ENCODE measurements at places on chromosomes 7 and 10.

DNA sequence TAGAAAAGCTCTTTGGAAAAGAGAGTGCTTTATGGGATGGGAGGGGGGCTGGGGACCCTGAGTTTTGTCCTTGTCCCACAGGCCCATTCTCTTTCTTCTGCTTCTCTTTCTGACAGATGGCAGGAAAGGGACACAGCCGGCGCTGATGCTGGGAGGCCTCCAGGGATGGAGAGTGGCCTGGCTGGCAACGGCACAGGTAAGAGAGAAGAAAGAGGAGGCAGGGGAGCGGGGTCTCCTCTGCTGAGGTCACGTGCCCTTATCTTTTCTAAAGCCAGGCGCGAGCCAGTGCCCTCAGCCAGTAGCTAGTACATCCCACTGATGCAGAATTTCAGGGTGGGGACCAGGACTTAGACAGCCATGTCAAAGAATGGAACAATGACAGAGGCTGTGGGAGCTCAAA, 9.2 kb downstream of the ZNF775 start:
- DNase-seq: no peak

- no peak for DNase-seq
These were observed 531.1 kb upstream of the STEAP1 start for GRCh38 chr7:89623018-89623672.

GRCh38 chr7:1455955-1456354, 3.3 kb downstream of the MICALL2 start:
- no peak for DNase-seq

- DNase-seq: no peak
These were observed 20.1 kb upstream of the TM9SF3 start for GRCh38 chr10:96606946-96607345.

GRCh38 chr10:50439806-50440205, 183.9 kb downstream of the SGMS1 start:
- DNase-seq: no peak

- DNase-seq: no peak
These were observed 90.8 kb downstream of the KIF20B start for GRCh38 chr10:89792187-89792586.

GRCh38 chr7:137147338-137147720, 196.2 kb downstream of the PTN start:
- no peak for DNase-seq

GRCh38 chr7:149284343-149284742, 22.3 kb downstream of the ZNF783 start:
- DNase-seq: no peak

DNA sequence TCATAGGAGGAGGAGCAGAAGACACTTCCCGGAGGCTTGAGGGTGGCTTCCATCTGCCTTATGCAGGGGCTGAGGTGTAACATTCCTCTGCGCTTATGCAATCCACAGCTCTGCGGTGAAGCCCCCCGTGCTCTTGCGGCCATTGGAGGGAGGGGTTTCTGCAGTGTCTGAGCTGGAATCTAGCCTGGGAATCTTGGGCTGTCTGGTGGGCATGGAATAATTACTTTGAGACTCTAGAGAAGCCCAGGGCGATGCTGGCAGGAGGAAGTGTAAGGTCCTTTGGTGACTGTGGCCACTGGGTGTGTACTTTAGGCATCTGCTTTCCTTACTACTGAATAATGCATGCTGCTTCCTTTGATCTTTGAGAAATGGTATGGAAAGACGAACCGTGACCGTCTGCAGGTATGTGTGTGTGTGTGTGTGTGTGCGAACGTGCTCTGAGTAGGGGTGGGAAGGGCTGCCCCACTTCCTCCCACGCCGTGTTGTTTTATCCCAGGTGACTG, 181.0 kb downstream of the PRPF18 start:
- no peak for DNase-seq

DNA sequence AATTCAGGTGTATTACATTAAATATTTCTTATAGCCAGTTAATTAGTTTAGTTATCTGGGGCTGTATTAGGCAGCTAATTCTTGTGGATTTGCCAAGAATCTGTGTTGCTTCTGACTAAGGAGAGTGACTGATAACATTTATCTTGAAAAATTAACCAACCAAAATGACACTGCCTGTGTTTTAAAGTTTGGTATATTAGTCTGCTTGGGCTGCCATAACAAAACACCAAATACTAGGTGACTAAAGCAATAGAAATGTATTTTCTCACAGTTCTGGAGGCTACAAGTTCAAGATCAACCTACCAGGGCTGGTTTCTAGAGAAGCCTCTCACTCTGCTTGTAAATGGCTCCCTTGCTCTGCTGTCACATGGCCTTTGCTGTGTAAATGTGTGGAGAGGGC, 12.9 kb downstream of the EXOC4 start:
- no peak for DNase-seq

DNA sequence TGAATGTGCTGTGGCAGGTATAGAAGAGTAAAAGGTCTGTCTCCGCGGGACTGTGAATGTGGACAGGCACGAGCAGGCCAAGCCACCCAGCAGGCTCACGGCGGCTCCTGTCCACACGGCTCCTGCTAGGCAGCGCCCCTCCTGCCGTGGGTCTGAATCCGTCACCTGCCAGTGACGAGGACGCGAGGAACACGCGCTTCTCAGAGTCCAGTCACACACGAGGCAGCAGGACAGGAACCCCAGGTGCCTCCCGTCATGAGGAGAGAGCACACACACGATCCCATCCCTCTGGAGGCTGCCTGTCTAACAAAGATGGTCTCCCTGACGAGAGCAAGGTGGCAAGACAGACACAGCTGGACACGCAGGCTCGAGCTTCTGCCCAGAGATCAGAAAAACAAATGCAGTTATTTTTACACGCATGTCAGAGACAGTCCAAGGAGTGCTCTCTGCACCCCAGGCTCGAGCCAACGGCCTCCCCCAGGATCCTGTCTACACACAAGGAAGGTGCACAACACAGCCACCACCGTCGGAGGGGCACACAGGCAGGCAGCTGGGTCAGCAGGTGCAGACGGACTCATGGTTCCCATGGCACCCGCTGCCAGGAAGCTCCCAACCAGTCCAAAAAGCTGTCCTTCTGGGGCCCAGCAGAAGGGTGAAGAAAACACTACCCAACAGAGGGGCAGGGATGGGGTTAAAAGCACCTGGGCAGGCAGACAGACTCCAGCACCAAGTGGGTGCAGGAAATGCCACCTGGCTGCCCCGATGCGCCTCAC, 103.2 kb downstream of the MAD1L1 start:
- no peak for DNase-seq

GRCh38 chr7:27585781-27586447, 76.8 kb downstream of the HIBADH start:
- DNase-seq: no peak

GRCh38 chr10:84138478-84139125, 707 bp upstream of the GHITM start:
- no peak for DNase-seq

GRCh38 chr10:61108915-61109314, 164.9 kb upstream of the RHOBTB1 start:
- DNase-seq: no peak

DNA sequence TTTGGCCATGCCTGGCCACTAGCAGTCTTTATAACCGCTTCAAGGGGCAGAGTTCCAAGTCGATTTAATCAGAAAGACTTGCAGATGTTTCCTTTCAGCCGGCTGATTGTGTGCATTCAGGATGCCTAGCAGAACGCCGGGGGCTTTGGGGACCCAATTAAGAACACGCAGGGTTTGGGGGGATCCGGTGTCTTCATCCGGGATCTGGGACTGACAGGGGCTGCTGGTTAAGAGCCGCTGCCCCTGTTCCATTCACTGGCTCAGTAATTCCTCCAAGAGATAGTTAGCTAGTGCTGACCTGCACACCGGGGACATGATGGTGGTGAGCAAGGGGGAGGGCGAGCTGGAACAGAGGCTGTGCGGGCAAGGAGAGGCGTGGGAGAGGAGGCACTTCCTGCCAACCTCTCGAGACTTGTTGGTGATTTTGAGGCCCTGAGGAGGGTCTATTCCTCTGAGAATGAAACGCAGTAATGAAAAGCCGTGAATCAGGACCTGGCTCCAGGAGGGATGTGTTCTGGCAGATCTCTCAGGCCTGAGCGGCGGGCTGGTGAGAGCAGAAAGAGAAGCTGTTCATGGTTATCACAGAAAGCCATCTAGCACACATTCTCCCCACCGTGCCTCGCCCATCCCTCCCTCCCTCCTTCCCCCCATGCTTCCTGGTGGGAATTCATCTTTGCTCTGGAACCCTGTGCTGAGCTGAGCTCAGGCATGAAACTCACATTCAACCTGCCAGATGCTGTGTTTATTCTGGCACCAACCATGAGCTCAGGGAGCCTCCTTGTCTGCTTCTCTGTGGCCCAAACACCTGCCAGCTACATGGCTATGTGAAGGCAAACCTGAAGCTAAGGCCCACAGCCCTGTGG, 152.0 kb downstream of the CCDC3 start:
- DNase-seq: no peak

GRCh38 chr10:96038476-96039387, 4.7 kb upstream of the CCNJ start:
- no peak for DNase-seq

- no peak for DNase-seq
These were observed 1.0 kb downstream of the SORCS3 start for GRCh38 chr10:104641937-104642657.

DNA sequence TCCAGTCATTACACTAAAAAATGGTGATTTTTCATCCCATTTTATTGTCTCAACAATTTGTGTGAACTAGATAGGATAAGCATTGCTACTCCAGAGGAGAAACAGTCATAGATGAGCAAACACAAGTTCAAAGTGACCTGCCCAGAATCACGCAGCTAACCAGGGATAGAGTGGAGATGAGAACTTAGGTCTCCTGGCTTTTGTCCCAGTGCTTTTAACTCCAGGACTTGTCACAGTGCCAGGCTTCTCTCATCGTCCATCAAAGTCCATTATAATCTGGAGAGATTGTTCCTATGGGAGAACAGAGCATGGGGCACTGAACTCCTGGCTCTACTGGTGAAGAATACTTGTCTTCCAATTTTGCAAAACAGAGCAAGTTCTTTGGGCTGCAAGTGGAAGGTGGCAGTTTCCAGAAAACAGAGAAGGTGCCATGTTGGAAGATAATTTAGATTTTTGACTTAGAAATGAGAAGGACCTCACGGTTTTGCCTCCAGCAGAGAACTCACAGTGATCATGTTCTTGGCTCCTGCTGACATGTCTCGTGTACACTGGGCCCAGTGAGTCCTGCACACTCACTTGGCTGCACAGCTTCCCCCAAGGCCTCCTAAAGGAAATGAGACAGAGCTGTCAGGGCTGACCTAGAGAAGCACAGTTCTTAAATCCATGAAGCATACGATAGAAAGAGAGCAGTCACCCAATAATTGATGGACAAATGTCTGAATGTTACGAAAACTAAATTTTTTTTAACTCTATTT, 322.9 kb upstream of the NRP1 start:
- no peak for DNase-seq

- no peak for DNase-seq
These were observed 48.8 kb downstream of the DLD start for GRCh38 chr7:107939573-107940489.

- no peak for DNase-seq
These were observed 1274.0 kb upstream of the CELF2 start for GRCh38 chr10:9743639-9744038.

DNA sequence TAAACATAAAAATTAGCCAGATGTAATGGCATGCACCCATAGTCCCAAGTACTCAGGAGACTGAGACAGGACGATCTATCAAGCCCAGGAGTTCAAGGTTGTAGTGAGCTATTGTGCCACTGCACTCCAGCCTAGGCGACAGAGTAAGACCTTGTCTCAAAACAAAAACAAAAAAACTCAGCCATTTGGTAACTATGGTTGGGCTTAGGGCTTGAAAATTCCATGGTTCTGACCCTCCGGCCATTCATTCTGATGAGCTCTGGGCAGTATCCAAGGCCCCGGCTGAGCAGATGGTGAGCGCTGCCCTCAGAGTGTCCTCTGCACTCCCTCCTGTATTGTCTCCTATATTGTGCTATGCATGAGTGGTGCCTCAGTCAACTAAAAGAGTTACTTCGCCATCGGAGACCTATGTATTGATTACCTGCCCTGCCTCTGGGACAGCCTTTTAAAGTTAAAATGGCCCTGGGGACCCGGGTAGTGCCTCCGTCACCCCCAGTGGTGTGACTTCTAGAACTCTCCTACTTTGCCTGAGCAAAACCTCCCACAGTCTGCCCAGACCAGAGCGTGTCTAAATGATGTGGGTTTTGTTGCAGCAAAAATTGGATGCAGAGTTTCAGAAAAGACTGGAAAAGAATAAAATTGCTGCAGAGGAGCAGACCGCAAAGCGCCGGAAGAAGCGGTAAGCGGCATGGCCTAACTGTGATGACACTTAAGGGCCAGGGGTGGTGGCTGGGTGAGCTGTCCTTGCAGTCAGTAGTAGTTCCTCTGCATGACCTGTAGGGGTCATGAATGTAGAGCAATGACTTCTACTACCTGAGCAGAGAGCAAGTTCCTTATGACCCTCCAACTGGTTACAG, 8.1 kb downstream of the PRKRIP1 start:
- DNase-seq: no peak

DNA sequence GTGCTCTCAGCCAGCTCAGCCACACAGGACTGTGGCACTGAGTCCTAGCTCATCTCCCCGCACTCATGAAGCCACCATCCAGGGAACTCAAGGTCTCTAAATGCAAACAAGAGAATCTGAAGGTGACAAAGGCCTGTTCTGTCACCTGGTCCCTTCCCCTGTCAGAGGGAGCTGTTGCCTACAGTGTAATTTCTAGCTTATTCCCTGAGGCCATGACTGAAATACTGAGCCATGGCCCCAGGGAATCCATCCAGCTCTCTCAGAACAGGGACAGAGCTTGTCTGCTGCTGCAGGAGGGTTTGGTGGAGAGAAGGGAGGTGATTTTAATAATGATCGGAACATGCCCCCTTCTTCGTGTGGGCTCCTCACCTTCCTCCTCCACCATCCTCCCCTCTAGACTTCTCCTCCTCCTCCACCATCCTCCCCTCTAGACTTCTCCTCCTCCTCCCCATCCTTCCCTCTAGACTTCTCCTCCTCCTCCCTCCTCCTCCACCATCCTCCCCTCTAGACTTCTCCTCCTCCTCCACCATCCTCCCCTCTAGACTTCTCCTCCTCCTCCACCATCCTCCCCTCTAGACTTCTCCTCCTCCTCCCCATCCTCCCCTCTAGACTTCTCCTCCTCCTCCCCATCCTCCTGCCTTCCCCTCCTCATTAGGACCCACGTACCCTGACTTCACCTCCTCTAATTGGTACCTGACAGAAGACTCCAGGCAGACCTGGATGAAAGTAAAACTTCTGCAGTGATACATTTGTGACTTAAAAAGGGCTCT, 338.0 kb upstream of the MKI67 start:
- DNase-seq: no peak

GRCh38 chr7:32058002-32058401, 12.2 kb downstream of the PDE1C start:
- DNase-seq: no peak

GRCh38 chr10:59878289-59878688, 28.1 kb downstream of the CCDC6 start:
- DNase-seq: no peak

GRCh38 chr10:50347394-50347802, 96.1 kb upstream of the ASAH2 start:
- DNase-seq: no peak

- DNase-seq: no peak
These were observed 27.2 kb downstream of the IPMK start for GRCh38 chr10:58240531-58240930.

Data from stimulated activated CD8-positive, alpha-beta memory T cell treated with anti-CD3 and anti-CD28 coated beads, Interleukin-4, amount 100 ng/mL, for 1 hour (primary cell).